Mesendoderm (in vitro differentiated cells): ENCODE measurements at places on chromosomes 13 and 19.

DNA sequence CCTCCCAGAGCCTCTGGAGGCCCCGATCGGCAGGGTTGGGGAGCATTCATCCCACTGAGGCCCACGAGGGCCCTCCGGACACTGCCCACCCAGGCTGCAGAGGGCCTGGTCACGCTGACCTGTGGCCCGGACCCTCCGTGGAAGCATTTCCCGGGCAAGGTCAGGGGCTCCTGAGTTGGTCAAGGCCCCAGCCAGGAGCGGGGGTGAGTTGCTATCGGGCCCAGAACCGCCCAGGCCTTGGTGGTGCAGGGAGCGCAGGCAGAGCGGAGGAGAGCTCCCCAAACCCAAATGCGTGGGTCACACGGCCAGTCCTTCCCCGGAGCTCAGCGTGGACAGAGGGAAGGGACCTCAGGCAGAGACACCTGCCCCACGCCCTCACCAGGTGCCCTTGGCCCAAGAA, 25.7 kb downstream of the GPX4 start:
- H3K4me3 ChIP-seq = no peak overlapping the region
- peaks cover 2% of the 10 kb centered on the region for H3K4me1 ChIP-seq
- no peak for DNase-seq
- H3K27me3 ChIP-seq = no peaks in the 10 kb centered on the region
- no peaks in the 10 kb centered on the region for H3K36me3 ChIP-seq

DNA sequence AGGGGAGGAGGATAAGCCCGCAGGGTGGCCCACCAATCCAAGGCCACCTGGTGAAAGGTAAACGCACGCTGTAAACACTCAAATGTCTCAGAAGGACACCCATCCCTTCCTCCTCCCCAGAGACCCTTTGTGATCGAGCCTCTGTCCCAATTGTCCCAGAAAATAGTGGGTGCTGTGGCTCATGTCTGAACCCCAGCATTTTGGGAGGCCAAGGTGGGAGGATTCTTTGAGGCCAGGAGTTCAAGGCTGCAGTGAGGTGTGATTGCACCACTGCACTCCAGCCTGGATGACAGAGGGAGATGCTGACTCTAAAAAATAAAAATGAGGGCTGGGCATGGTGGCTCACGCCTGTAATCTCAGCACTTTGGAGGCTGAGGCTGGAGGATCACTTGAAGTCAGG, 3.1 kb upstream of the ABHD17A start:
- H3K4me1 ChIP-seq = peaks cover 7% of the 10 kb centered on the region
- DNase-seq = no peak
- H3K36me3 ChIP-seq = no peaks in the 10 kb centered on the region
- no peak overlapping the region for H3K27ac ChIP-seq
- no peaks in the 10 kb centered on the region for H3K27me3 ChIP-seq

DNA sequence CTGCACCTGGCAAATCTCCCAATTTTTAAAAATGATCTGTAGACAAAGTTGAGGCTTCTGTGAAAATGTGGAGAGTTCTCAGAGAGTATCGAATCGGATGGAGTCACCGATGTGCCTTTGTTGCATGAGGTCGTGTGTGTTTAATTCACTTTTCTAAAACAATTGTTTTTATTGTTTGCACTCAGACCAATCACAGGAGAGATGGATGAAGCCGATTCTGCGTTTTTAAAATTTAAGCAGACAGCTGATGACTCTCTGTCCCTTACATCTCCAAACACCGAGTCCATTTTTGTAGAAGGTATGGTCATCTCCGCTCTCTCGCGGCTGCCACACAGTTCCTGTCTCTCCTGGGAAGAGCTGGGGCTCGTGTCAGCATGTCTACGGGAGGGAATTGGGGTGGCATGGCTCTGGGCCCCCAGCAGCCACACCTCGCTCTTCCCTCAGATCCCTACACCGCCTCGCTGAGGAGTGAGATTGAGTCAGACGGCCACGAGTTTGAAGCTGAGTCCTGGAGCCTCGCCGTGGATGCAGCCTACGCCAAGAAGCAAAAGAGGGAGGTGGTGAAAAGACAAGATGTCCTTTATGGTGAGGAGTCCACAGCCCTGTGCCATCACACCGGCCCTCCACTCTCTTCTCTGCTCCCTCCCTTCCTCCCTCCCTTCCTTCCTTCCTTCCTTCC, 47.2 kb downstream of the PEX11G start:
- no peaks in the 10 kb centered on the region for H3K4me1 ChIP-seq
- no peaks in the 10 kb centered on the region for H3K36me3 ChIP-seq
- H3K4me3 ChIP-seq = no peak overlapping the region
- H3K27me3 ChIP-seq = no peaks in the 10 kb centered on the region

DNA sequence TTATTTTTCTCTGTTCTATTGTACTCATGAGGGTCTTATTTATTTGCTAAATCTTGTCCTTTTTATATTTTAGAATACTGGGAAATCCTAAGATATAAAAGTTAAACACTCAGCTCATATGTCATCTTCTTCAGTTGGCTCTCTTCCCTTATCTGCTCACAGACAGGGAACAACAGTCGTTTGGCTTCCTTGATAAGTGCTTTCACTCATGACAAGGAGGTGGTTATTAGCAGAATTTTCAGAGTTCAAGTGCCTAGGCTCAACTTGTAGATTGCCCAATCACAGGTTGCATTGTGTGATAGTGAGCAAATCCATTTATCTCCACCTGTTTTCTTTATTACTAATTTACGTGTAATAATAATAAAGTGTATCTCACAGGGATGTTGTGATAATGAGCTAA, 620.3 kb upstream of the PCDH20 start:
- no peaks in the 10 kb centered on the region for H3K4me1 ChIP-seq
- no peaks in the 10 kb centered on the region for H3K36me3 ChIP-seq
- no peaks in the 10 kb centered on the region for H3K27me3 ChIP-seq
- DNase-seq = peak; percentile 18

DNA sequence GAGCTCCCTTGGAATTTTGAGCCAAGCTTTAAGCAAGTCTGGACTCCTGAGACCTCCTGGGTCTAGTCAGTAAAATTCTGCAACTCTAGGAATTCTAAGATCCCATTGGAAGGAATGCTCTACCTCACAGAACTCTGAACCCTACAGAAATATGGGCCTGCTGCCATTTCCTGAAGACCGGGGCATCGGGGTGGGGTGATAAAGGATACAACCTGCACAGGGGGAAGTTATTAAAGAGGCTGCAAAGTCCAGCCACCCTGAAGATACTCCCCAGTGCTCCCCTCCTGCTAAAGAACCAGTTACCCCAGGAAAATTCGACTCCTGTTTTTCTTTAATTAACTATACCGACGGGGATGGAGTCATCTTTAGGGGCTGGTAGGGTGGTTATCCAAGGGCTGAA, 2.4 kb upstream of the PPP1R37 start:
- no peaks in the 10 kb centered on the region for H3K27me3 ChIP-seq
- DNase-seq = no peak
- no peaks in the 10 kb centered on the region for H3K36me3 ChIP-seq
- no peak overlapping the region for H3K27ac ChIP-seq
- H3K4me1 ChIP-seq = peaks cover 2% of the 10 kb centered on the region

- H3K36me3 ChIP-seq = peaks cover 2% of the 10 kb centered on the region
- H3K27me3 ChIP-seq = no peaks in the 10 kb centered on the region
- no peak for DNase-seq
- H3K27ac ChIP-seq = no peak overlapping the region
- H3K4me3 ChIP-seq = no peak overlapping the region
- no peaks in the 10 kb centered on the region for H3K4me1 ChIP-seq
Measured at GRCh38 chr13:20053016-20053415, 94.5 kb downstream of the ZMYM2 start.

DNA sequence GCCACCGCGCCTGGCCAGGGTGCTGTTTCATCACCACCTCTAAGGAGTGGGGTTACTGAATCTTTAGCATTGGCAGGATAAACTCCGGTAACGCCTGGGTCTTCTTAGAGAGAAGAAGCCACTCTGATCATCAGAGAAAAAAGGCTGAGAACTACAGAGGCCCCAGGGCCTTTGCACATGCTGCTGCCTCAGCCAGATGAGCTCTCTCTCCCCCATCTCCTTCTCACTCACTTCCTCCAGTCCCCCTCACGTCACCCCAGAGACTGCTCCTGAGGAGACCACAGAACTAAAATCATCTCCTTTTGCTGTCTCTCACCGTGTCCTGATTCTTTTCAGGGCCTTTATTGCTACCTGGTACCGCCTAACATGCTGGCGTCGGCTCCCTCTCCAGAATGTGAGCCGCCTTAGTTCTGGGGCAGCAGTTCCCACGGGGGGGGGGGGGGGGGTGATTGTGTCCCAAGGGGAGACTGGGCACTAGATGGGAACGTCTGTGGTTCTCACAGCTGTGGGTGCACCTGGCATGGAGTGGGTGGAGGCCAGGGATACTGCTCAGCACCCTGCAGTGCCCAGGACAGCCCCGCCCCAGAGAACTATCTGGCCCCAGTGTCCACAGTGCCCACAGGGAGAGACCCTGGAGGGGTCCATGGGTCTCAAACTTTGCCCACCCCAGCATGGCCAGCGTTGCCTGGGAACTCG, 5.1 kb upstream of the DIRAS1 start:
- H3K36me3 ChIP-seq = no peaks in the 10 kb centered on the region
- peaks cover 2% of the 10 kb centered on the region for H3K27me3 ChIP-seq
- no peaks in the 10 kb centered on the region for H3K4me1 ChIP-seq
- DNase-seq = no peak
- H3K4me3 ChIP-seq = no peak overlapping the region

DNA sequence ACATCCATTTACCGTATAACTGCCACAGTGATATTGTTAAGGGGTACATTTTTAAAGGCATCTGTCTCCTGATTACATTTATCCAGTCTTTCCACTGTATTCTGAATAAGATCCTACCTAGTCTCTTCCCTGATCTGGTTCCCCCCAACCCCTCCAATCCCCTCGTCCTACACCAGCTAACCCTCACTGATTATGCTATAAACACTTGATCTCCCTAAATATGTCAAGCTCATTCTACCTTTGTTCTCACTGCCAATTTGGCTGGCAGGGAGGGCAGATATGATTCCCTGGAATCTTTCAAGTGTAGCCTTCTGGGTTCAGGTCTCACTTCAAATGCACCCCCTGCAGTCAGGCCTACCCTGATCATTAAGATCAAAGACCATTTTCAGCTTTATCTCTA, 1379.8 kb upstream of the MIR17HG start:
- peak; percentile 43 for DNase-seq
- H3K4me1 ChIP-seq = peaks cover 6% of the 10 kb centered on the region
- no peaks in the 10 kb centered on the region for H3K36me3 ChIP-seq
- H3K27ac ChIP-seq = no peak overlapping the region
- no peaks in the 10 kb centered on the region for H3K27me3 ChIP-seq

DNA sequence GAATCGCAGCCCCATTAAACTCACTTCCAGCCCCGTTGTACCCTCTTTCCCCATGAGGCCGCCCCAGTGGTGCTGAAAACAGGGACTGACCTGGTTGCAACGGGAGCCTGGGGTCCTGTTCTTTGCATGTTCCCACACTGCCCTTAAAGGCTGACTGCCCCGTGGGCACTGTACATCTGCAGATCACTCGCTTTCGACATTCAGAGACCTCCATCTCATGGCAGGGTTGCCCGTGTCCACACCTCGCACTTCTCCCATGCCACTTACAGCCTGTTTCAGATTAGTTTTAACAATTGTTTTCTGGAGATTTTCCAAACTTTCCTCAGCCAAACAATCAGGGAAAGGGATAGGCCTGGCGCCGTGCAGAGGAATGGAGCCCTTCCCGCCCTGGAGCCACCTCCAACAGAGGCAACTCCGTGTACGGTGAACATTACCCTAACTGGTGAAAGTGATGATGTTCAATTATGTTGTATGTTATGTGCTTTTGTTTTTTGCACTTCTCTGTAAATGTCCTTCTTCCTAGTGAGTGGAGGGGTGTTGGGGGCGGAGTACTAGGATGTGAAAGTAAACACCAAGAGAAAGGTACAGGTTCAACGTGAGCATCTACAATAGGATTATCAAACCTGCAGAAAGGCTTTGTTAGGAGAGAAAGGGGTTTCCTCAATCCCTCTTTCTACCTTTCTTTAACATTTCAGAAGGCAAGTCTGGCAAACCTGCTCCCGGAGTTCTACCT, 262.8 kb downstream of the FOXO1 start:
- no peak overlapping the region for H3K4me3 ChIP-seq
- DNase-seq = no peak
- H3K36me3 ChIP-seq = no peaks in the 10 kb centered on the region
- no peaks in the 10 kb centered on the region for H3K27me3 ChIP-seq

DNA sequence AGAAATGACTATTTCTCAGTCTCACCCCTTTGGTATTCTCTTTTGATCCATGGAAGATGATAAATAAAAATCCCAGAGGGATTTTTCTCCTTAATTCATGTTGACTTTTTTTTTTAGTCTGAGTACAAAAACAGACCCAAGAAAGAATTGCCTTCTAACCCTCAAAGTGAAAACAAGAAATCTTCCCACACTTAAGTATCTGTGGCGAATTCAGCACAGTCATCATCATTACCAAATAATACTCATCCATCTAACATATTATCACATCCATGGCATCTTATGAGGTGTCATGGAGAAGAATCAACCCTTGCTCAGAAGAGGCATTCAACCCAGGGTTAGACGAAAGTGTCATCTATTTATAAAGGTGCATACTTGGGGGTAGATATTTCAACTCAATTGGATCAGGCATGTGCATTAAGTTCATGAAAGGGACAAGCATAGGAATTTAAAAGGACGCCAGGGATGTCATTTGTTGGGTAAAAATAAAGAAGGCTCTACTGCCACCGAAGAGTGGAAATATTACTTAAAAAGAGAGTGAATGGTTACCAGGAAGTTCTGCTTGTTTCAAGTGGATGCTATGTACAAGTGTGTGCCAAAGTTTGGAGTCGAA, 101.9 kb downstream of the FLT1 start:
- peaks cover 12% of the 10 kb centered on the region for H3K4me1 ChIP-seq
- H3K27ac ChIP-seq = peak overlapping the region; percentile 30
- H3K36me3 ChIP-seq = no peaks in the 10 kb centered on the region

- no peaks in the 10 kb centered on the region for H3K27me3 ChIP-seq
- H3K27ac ChIP-seq = no peak overlapping the region
- peaks cover 4% of the 10 kb centered on the region for H3K4me1 ChIP-seq
Measured at GRCh38 chr13:29547153-29547552, 48.3 kb downstream of the SLC7A1 start.

- DNase-seq = peak; percentile 20
- no peak overlapping the region for H3K27ac ChIP-seq
- no peaks in the 10 kb centered on the region for H3K4me1 ChIP-seq
- H3K36me3 ChIP-seq = peaks cover 38% of the 10 kb centered on the region
- H3K4me3 ChIP-seq = peak overlapping the region; percentile 50
- H3K27me3 ChIP-seq = no peaks in the 10 kb centered on the region
Measured at GRCh38 chr19:36750066-36750691, 22.4 kb downstream of the ZNF850 start.

GRCh38 chr19:12075538-12076139, 11.1 kb downstream of the ZNF844 start:
- no peaks in the 10 kb centered on the region for H3K4me1 ChIP-seq
- H3K36me3 ChIP-seq = peaks cover 15% of the 10 kb centered on the region
- DNase-seq = no peak
- H3K27ac ChIP-seq = no peak overlapping the region

GRCh38 chr13:102401265-102401664, 583 bp downstream of the FGF14 start:
- peak overlapping the region; percentile 7 for H3K4me3 ChIP-seq
- no peak for DNase-seq
- peaks cover 2% of the 10 kb centered on the region for H3K4me1 ChIP-seq
- H3K27me3 ChIP-seq = peaks cover 3% of the 10 kb centered on the region

GRCh38 chr19:29086646-29087045, 126.3 kb downstream of the UQCRFS1 start:
- H3K36me3 ChIP-seq = no peaks in the 10 kb centered on the region
- no peaks in the 10 kb centered on the region for H3K4me1 ChIP-seq
- no peak overlapping the region for H3K27ac ChIP-seq
- H3K27me3 ChIP-seq = no peaks in the 10 kb centered on the region
- H3K4me3 ChIP-seq = no peak overlapping the region

GRCh38 chr13:37701306-37701705, 102.7 kb upstream of the POSTN start:
- no peaks in the 10 kb centered on the region for H3K36me3 ChIP-seq
- no peaks in the 10 kb centered on the region for H3K27me3 ChIP-seq
- no peak overlapping the region for H3K27ac ChIP-seq
- H3K4me3 ChIP-seq = no peak overlapping the region

- H3K4me1 ChIP-seq = no peaks in the 10 kb centered on the region
- no peak for DNase-seq
- no peaks in the 10 kb centered on the region for H3K36me3 ChIP-seq
- H3K27me3 ChIP-seq = no peaks in the 10 kb centered on the region
Measured at GRCh38 chr13:51603716-51604115, 19.5 kb downstream of the WDFY2 start.
